ENCODE measurements at places on chromosomes 7 and 10.

GRCh38 chr7:148983200-148984146 lies 44.8 kb downstream of the PDIA4 start:
- DNase-seq, result no peak

- no peak for DNase-seq
Measured at GRCh38 chr10:101047961-101048892, 13.6 kb upstream of the KAZALD1 start.

DNA sequence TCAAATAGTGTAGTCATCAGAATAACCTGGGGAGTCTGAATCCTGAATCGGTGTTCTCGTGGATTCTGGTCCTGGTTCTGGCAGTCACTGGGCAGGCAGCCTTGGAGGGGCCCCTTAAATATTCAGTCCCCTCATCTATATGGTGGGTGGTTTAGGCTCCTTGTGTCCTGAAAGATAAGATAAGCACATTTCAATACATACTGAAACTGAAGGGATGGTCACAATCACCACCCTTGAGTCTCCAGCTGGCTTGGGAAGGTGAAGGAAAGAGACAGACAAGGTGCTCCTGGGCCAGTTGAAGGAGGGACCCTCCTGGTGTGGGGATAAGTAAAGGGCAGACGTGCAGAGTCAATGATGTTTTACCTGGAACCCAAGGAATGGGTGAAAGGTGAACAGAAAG lies 146.7 kb downstream of the CXCL12 start:
- no peak for DNase-seq

DNA sequence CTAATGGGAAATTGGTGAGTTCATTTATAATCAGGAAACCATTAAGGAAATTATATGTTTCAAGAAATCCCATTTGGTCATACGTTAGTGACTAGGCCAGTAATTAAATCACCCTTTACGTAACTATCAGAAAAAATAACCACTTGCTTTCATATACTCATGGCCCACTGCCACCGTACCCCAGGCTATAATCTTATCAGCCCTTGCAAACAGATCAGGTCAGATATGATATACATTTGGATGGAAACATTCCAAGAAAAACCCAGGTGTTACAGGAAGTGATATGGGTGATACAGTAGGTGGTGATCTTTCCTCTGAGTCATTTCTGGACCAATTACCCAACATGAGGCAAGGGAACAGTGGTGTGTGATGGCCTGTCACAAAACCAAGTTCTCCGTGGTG lies 481.0 kb upstream of the SEMA3A start:
- no peak for DNase-seq

DNA sequence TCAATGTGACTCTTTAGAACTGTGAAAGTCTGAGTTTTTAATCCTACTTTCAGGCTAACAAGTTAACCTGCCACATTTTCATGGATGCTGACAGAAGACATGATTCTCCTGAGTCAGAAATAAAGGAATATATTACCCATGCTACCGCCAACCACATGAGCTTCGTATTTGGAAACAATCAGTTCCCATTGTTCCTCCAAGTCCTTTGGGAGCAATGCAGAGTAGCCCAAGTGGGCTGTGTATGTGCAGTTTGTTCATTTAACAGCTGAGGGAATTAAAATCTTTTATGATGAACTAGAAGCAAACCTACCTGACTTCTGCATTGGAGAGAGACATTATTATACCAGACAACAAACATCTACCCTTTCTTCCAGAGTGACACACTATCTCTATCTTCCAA lies 169.3 kb upstream of the BET1 start:
- DNase-seq, result no peak

DNA sequence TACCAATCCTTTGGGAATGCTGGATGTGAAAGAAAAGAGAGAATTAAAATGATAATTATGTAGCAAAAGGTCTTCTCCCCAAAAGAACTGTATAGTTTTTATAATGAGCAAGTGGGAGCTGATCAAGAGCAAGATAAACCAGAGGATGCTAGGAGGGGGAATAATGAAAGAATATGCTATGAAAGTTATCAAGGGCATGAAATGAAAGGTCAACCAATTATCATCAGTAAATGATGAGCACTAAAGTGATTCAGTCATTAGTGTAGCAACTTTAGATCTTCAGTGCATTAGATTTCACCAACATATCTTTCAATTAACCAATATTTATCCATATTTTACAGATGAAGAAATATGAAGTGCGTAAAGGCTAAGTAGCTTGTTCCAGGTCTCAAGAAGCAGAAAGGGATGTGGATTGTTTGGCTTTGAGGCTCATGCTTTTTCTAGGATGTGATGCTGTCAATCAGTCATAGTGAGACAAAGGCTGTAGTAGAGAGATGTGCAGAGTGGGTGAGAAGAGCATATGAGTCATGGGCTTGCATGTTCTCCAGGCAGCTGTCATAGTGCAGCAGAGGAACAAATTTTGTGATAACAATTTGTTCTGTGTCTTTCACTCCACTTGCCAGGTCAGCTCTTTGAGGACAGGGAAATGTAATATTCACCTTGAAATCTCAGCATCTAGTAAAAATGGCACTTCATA lies 5.7 kb upstream of the OR2F2 start:
- no peak for DNase-seq

- DNase-seq, result no peak
Measured at GRCh38 chr7:115582956-115583355, 447.6 kb downstream of the TFEC start.

All from HS-27A (cell line).